Daoy (cell line): ENCODE measurements at places on chromosomes 1 and 21. TPM values are rescaled to one million over a fixed set of nuclear protein-coding genes. Genes with fewer than 3 reads are reported as not detected.

Gene IGSF3
- 22.4 and 24.6 TPM in 2 replicates for total RNA-seq

Gene MAP3K7CL
- 22.6 and 35.8 TPM in 2 replicates for total RNA-seq

Gene KIF26B
- 0.39 and 1.1 TPM in 2 replicates for total RNA-seq

Gene C2CD4D
- total RNA-seq: not detected in 2 replicates

Gene ICOSLG
- 0.21 and 0.57 TPM in 2 replicates for total RNA-seq

Gene ACTN2
- 0.34 and 1.7 TPM in 2 replicates for total RNA-seq

Gene LYPD8
- 0.51 and 1.1 TPM in 2 replicates for total RNA-seq

Gene FCRL5
- not detected in 2 replicates for total RNA-seq

Gene OSCP1
- 6.3 and 16.9 TPM in 2 replicates for total RNA-seq

Gene INPP5B
- 10.5 and 18.8 TPM in 2 replicates for total RNA-seq

Gene SPRR3
- not detected in 2 replicates for total RNA-seq

Gene NUDC
- total RNA-seq: 121 and 134 TPM in 2 replicates

Gene ZNF496
- total RNA-seq: 22.1 and 36.4 TPM in 2 replicates

Gene OR2T35
- total RNA-seq: not detected in 2 replicates

Gene MYCL
- 1.5 TPM in 2 replicates for total RNA-seq

Gene NBPF20
- 2.2 and 2.5 TPM in 2 replicates for total RNA-seq

Gene IQCC
- total RNA-seq: 3.0 and 3.8 TPM in 2 replicates

Gene S100A3
- total RNA-seq: 9.0 and 12.2 TPM in 2 replicates

Gene OPTC
- total RNA-seq: not detected in 2 replicates

Gene MPL
- total RNA-seq: 0.06 and 0.11 TPM in 2 replicates

Gene RSPH1
- total RNA-seq: 0.23 and 0.80 TPM in 2 replicates

Gene HHIPL2
- 3.8 and 9.0 TPM in 2 replicates for total RNA-seq

Gene HCRTR1
- total RNA-seq: not detected in 2 replicates

Gene USP21
- total RNA-seq: 6.2 and 13.5 TPM in 2 replicates

Gene CAPZB
- total RNA-seq: 141 and 154 TPM in 2 replicates

Gene TTC22
- total RNA-seq: not detected in 2 replicates

Gene CFAP107
- total RNA-seq: not detected in 2 replicates

Gene SLC1A7
- total RNA-seq: not detected in 2 replicates

Gene ELAPOR1
- total RNA-seq: 0.23 and 0.33 TPM in 2 replicates

Gene S100A1
- total RNA-seq: 0.40 TPM in 1 of 2 replicates, not detected in the other

Gene FMO2
- not detected in 2 replicates for total RNA-seq

Gene AMY1B
- not detected in 2 replicates for total RNA-seq

Gene KRTAP19-1
- total RNA-seq: not detected in 2 replicates

Gene GJC2
- total RNA-seq: 0.17 and 0.60 TPM in 2 replicates

Gene MSH4
- total RNA-seq: 0.06 and 0.34 TPM in 2 replicates

Gene ZMYND12
- total RNA-seq: 0.06 TPM in 1 of 2 replicates, not detected in the other

Gene PTGFRN
- total RNA-seq: 177 and 219 TPM in 2 replicates

Gene LAD1
- total RNA-seq: 0.06 and 0.71 TPM in 2 replicates

Gene SPRR5
- not detected in 2 replicates for total RNA-seq

Gene NBPF6
- not detected in 2 replicates for total RNA-seq

Gene FAM131C
- 0.23 TPM in 1 of 2 replicates, not detected in the other for total RNA-seq

Gene GPX7
- 12.7 and 25.4 TPM in 2 replicates for total RNA-seq

Gene RBM11
- 4.1 and 4.4 TPM in 2 replicates for total RNA-seq

Gene ADAMTS1
- total RNA-seq: 33.1 and 35.2 TPM in 2 replicates

Gene PLA2G2C
- not detected in 2 replicates for total RNA-seq

Gene VPS13D
- 9.3 and 11.1 TPM in 2 replicates for total RNA-seq

Gene SPRR1B
- total RNA-seq: not detected in 2 replicates

Gene PLEKHN1
- total RNA-seq: 0.11 and 3.8 TPM in 2 replicates

Gene TMEM53
- 5.5 and 8.2 TPM in 2 replicates for total RNA-seq

Gene KCNE2
- not detected in 2 replicates for total RNA-seq
